Fibroblast of villous mesenchyme (primary cell): ENCODE measurements at places on chromosomes 5 and 9. TPM values are rescaled to one million over a fixed set of nuclear protein-coding genes. Genes with fewer than 3 reads are reported as not detected.

GRCh38 chr5:78806544-78806943 lies 158.0 kb upstream of the LHFPL2 start:
- DNase-seq, result peak; percentile 59

DNA sequence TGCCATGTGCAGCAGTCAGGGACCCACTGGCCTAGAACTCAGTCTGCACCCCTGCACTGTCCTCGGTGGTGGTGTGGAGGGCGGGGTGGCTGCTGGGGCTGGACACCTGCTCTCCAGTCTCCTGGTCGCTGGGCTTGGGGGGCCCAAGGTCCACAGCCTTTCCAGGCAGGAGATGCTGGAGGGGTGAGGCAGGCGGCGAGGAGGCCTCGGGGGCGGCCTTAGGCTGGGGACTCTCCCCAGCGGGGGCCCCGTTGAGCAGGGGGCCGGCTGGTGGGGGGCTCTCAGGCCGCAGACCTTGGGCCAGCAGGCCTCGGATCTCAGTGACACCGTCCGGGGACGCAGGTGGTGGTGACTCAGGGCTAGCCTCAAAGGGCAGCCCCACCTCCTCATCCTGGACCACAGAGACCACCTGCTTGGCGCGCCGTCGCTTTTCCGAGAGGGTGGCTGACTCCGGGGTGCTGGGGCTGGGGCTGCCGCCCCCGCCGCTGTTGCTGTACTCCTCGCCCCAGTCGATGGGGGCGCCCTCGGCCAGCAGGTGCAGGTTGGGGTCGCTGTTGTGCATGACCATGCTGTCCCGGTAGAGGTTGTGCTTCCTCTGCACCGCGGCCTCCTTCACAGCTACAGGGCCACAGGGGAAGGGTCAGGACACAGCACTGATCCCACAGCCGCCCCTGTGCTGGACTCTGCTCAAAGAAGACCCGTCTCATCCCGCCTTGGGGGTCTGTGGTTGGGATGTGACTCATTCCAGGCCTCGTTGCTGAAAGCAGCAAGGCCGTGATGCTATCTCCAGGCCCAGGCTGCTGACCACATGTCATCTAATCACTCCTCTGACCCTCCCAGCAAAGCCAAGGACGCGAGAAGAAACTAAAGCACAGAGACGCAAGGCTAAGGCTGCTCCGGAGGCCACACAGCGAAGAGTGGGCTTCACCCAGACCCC lies 55.8 kb downstream of the LRSAM1 start:
- peak; percentile 50 for DNase-seq

GRCh38 chr5:171999100-171999499 lies 7.3 kb downstream of the FBXW11 start:
- no peak for DNase-seq

- no peak for DNase-seq
These were observed 14.5 kb upstream of the LPAR1 start for GRCh38 chr9:111052791-111053190.

- no peak for DNase-seq
These were observed 47.0 kb upstream of the SELENOP start for GRCh38 chr5:42858687-42859086.

GRCh38 chr5:171861381-171861780 lies 75.8 kb downstream of the SMIM23 start:
- DNase-seq, result no peak

GRCh38 chr5:76223696-76224095 lies 140.5 kb downstream of the SV2C start:
- DNase-seq, result no peak

DNA sequence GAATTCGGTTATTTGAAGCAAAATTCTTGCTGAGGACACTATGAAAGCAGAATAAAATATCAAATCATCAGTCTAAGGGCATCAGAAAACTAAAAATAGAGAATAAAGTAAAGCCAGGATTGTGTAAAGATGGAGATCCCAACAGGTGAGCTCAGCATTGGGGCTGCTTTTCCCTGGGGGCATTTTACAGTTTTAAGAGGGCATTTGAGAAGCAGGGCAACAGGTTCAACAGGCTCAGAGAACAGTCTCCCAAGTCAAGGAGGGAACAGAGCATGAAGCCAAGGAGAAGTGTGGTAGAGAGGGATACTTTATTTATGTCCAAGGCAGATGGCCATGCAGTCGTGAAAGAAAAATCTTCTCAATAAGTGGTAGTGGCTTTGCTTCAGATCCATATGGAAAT lies 145.4 kb downstream of the SYK start:
- DNase-seq, result no peak

GRCh38 chr9:105244734-105245028 lies 230 bp downstream of the SLC44A1 start:
- no peak for DNase-seq

DNA sequence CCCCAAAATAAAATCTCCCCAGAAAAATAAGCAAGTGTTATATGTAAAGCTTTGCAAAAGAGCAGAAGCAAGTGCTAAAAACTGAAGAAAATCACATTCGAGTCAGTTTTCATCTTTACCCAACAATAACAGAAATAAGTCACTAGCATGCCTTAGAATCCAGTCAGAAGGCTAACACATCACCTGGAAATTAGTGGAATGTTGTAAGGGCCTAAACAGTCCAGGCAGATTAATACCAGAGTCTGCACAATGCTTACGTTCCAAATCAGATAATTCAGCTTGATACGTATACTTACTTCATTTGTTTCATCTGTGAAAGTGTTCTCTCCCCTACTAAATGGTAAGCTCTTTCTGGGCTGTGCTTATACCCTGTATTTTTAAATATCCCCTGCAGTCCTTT lies 42.7 kb downstream of the SUSD1 start:
- DNase-seq, result no peak

- DNase-seq, result no peak
These were observed 21.5 kb downstream of the SKP2 start for GRCh38 chr5:36173426-36173825.

GRCh38 chr5:107337281-107337680 lies 333.5 kb downstream of the EFNA5 start:
- DNase-seq, result peak; percentile 55

The SPINK6 gene
- not detected in 2 replicates for total RNA-seq

The CCDC171 gene
- total RNA-seq, result 2.2 and 2.3 TPM in 2 replicates
